Immature natural killer cell (primary cell): ENCODE measurements at places on chromosomes 5 and 9. TPM values are rescaled to one million over a fixed set of nuclear protein-coding genes. Genes with fewer than 3 reads are reported as not detected.

The PCDHB14 gene
- polyA plus RNA-seq, result not detected

DNA sequence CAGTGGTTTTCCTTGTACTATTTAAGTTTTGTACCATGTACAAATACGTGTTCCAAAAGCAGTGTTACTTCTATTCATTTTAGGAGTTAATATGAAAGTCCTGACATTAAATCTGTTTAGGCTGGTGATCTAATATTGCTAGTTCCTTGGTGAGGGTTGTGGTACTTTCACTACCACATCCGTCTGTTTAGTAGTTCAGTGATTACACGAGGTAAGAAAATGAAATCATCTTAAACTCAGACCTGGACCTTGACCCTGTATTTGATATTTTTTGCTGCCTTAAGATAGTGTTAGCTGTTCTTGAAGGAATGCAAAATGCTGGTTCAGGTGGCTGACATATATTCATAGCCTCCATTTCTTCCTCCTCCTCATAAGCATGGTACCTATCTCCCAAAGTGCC lies 50.3 kb downstream of the MTAP start:
- H3K4me3 ChIP-seq, result no peak overlapping the region
- H3K36me3 ChIP-seq, result peaks cover 49% of the 10 kb centered on the region
- DNase-seq, result no peak
- H3K4me1 ChIP-seq, result no peaks in the 10 kb centered on the region
- peak overlapping the region; percentile 30 for H3K27ac ChIP-seq

The BHMT2 gene
- not detected for polyA plus RNA-seq

DNA sequence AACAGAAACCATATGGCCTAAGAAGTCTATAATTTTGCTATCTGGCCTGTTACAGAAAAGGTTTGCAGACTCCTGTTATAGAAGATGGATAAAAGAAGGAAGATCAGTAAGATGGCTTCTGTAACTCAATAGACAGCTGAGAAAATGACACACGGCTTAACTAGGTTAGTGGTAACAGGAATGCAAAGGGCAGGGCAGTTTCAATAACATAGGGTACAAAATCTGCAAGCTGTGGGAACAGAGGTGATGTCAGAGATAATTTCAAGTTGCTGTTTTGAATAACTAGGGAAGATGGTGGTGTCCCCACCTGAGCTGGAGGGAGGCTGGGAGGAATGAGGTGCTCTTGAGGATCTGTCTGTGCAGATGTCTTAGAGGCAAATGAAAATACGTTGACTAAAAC lies 106.5 kb downstream of the GLIS3 start:
- H3K4me3 ChIP-seq, result no peak overlapping the region
- no peak overlapping the region for H3K27ac ChIP-seq
- H3K27me3 ChIP-seq, result no peaks in the 10 kb centered on the region
- H3K36me3 ChIP-seq, result peaks cover 4% of the 10 kb centered on the region

The CDKN2B gene
- polyA plus RNA-seq, result 0.50 TPM

The SH3TC2 gene
- 0.82 TPM for polyA plus RNA-seq

GRCh38 chr5:83312663-83313062 lies 158.9 kb upstream of the VCAN start:
- H3K4me1 ChIP-seq, result no peaks in the 10 kb centered on the region
- H3K27me3 ChIP-seq, result peaks cover 2% of the 10 kb centered on the region
- no peak overlapping the region for H3K4me3 ChIP-seq
- H3K27ac ChIP-seq, result no peak overlapping the region

DNA sequence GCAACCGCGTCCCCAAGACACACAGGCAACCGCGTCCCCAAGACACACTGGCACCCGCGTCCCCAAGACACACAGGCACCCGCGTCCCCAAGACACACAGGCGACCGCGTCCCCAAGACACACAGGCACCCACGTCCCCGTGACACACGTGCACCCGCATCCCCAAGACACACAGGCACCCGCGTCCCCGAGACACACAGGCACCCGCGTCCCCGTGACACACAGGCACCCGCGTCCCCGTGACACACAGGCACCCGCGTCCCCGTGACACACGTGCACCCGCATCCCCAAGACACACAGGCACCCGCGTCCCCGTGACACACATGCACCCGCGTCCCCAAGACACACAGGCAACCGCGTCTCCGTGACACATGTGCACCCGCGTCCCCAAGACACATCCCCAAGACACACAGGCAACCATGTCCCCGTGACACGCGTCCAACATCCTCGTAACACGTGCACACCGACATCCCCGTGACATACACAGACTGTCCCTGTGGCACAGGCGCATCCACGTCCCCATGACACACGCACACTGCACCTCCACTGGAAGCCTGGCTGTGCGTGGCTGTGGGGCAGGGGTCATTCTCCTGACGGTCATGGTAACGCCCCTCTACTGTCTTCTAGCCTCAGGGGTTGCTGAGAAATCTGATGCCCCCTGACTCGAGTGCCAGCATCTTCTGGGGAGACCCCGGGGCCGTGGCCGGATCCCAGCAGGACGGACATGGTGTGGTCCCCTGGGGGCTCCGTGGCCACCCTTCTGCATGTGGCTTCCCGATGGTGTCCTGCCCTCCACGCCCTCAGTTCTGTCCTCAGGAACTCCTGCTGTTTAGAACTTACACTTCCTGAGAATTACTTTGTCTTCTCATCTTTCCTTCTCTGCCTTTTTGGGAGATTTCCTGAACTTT lies 24.1 kb downstream of the EXD3 start:
- peaks cover 14% of the 10 kb centered on the region for H3K36me3 ChIP-seq
- H3K27ac ChIP-seq, result no peak overlapping the region
- peaks cover 10% of the 10 kb centered on the region for H3K4me1 ChIP-seq
- peaks cover 2% of the 10 kb centered on the region for H3K27me3 ChIP-seq
- H3K4me3 ChIP-seq, result no peak overlapping the region
- DNase-seq, result no peak

The CD74 gene
- polyA plus RNA-seq, result 1,061 TPM

The SPINK5 gene
- not detected for polyA plus RNA-seq

The FOXI1 gene
- polyA plus RNA-seq, result not detected

DNA sequence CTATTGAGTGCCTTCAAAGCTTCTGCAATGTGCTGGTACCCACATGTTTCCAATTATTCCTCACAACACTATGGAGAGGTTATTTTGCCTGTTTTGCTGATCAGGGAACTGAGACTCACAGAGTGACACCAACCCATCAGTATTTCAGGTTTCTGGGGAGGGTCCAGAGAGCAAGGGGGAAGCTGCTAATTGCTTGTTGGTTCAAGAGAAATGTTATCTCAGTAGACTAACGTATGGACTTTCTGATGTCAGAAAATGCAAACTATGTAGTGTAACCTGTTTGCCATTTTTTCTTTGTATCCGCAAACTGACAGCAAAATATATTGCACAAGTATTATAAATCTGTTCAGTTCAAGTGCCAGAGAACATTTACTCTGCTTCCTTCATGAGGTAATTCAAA lies 108.3 kb upstream of the MSX2 start:
- peaks cover 3% of the 10 kb centered on the region for H3K27me3 ChIP-seq
- H3K27ac ChIP-seq, result no peak overlapping the region
- no peak for DNase-seq
- no peaks in the 10 kb centered on the region for H3K36me3 ChIP-seq
- no peak overlapping the region for H3K4me3 ChIP-seq

- no peak overlapping the region for H3K27ac ChIP-seq
- no peaks in the 10 kb centered on the region for H3K27me3 ChIP-seq
- H3K36me3 ChIP-seq, result peaks cover 7% of the 10 kb centered on the region
- no peaks in the 10 kb centered on the region for H3K4me1 ChIP-seq
- DNase-seq, result no peak
- no peak overlapping the region for H3K4me3 ChIP-seq
These were observed 170.6 kb upstream of the MEF2C start for GRCh38 chr5:89053547-89053946.

DNA sequence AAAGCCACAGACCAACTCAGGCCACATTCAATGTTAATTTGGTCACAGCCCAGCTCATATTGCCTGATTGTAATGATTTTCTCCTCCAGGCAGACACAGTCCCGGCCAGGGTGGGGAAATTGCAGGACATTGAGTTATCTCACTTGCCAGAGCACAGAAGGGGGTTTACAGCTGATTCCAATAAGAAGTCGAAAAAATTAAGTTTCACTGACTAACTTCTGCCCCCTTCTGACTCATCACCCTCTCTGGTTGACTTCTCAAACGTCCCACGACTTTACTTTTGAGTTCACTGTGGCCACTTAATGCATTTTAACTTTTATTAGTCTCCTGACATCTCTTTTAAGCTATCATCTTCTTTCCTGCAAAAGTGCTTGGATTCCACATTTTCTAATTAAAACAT lies 321.4 kb upstream of the WWC1 start:
- H3K4me3 ChIP-seq, result no peak overlapping the region
- H3K36me3 ChIP-seq, result no peaks in the 10 kb centered on the region
- H3K27me3 ChIP-seq, result peaks cover 6% of the 10 kb centered on the region
- no peak overlapping the region for H3K27ac ChIP-seq
- no peaks in the 10 kb centered on the region for H3K4me1 ChIP-seq

DNA sequence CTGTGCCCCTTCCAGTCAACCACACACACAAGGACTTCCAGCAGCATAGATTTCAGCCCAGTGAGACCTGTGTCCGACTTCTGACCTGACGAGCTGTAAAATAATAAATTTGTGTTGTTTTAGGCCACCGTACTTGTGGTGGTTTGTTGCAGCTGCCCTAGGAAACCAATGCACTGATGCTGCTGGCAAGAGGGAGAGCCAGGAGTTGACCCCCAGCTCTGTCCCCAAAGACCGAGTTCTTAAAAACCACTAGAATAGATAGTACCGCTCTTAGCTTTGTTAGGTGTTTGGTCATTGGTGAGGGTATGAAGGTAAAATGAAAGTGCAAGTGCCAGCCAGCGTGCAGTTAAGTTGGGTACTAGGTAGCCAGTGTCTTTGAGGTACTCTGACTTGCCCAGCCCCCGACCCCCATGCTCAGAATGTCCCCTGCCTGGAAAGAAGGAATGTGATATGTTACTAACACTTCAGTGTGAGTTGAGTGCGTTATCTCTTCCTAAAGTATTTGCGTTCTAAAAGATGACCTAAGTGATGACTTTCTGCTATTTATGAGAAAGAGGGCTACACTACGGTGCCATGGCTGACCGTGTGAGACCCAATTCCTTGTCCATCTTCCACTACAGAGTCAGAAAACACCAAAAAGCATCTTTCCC lies 185.6 kb downstream of the AOPEP start:
- H3K27me3 ChIP-seq, result no peaks in the 10 kb centered on the region
- H3K27ac ChIP-seq, result no peak overlapping the region
- no peak overlapping the region for H3K4me3 ChIP-seq
- no peak for DNase-seq
- H3K36me3 ChIP-seq, result no peaks in the 10 kb centered on the region

GRCh38 chr9:109110329-109111021 lies 9.3 kb downstream of the TMEM245 start:
- peaks cover 88% of the 10 kb centered on the region for H3K4me1 ChIP-seq
- no peak for DNase-seq
- H3K27me3 ChIP-seq, result no peaks in the 10 kb centered on the region

DNA sequence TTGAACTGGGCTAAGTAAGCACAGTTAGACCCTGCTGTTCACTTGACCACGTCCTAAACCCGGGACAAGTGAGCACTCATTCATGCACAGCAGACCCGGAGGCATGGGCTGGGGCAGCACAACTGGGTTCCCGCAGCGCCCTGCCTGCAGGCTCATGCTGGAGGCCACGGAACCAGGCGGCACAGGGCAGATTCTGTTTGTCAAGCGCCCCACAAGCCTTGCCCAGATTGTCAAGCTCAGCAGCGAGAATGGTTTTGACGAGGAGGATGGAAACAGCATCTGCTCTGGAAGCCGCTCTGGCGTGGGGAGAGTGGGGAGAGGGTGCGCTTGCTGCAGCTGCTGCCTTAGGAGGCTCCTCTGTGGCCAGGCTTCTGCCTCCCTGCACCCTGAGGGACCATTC lies 32.7 kb downstream of the PRRT1B start:
- DNase-seq, result no peak
- peaks cover 26% of the 10 kb centered on the region for H3K4me1 ChIP-seq
- H3K27ac ChIP-seq, result peak overlapping the region; percentile 61
- H3K27me3 ChIP-seq, result peaks cover 4% of the 10 kb centered on the region

The RANBP3L gene
- not detected for polyA plus RNA-seq

DNA sequence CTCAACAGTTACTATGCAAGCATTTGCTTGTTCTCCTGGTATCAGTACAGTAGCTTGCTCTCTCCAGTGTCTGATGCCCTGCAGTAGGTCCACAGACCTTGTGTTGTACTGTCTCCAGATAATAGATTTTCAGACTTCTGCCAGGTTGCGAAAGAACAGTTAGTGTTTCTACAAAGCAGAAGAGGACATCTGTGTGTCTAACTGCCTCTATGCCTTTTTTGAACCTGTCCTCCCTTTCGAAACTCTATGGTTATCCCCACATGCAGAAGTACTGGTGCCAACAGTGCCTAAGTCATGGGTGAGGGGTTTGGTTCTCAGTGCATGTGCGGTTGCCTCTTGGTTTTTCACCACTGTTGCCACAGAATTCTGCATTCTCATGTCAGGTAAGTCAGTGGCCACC lies 45.9 kb downstream of the KCNN2 start:
- H3K27me3 ChIP-seq, result no peaks in the 10 kb centered on the region
- no peaks in the 10 kb centered on the region for H3K36me3 ChIP-seq
- H3K4me1 ChIP-seq, result no peaks in the 10 kb centered on the region
- no peak overlapping the region for H3K27ac ChIP-seq

GRCh38 chr9:68851657-68852056 lies 146.6 kb downstream of the PIP5K1B start:
- H3K36me3 ChIP-seq, result no peaks in the 10 kb centered on the region
- no peak for DNase-seq
- H3K4me3 ChIP-seq, result no peak overlapping the region

DNA sequence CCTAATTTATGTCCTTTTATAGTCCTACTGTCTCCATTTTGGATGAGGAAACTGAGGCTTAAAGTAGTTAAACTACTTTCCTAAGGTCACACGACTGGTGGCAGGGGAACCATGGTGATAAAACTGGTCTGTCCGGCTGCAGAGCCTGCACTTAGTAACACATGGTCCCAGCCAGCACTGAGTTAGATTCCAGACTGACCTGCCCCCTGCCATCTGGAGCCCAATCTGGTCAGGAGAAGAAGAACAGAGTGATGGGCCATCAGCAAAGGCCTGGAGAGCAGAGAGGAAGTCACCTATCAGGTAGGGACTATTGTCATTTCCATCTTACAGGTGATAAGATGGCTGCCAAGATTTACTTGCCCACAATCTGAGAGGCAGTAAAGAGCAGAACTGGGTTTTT lies 86.6 kb upstream of the SLC25A48 start:
- no peak for DNase-seq
- no peaks in the 10 kb centered on the region for H3K36me3 ChIP-seq
- no peak overlapping the region for H3K4me3 ChIP-seq
- H3K4me1 ChIP-seq, result no peaks in the 10 kb centered on the region
- H3K27me3 ChIP-seq, result peaks cover 2% of the 10 kb centered on the region

DNA sequence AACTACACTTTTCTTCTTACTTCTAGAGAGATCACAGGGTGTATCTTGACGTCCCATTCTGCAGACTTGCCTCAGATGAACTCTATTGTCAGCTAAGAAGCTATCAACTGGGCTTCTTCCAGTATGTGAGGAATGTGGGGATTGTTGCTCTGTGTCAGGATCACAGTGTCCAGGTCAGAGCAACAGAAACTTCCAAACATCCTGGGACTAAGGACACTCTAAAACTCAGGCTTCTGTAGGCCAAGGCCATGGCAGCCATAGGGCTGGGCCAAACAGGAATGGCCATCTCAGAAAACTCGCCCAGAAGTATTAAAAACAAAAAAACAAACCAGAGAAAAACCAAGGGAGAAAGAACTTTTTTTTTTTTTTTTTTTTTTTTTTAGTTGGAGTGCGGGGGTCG lies 210.0 kb upstream of the CLINT1 start:
- H3K27ac ChIP-seq, result no peak overlapping the region
- H3K27me3 ChIP-seq, result peaks cover under 1% of the 10 kb centered on the region
- H3K4me3 ChIP-seq, result no peak overlapping the region
- peaks cover 5% of the 10 kb centered on the region for H3K4me1 ChIP-seq

- no peak for DNase-seq
- H3K4me3 ChIP-seq, result no peak overlapping the region
These were observed 130.2 kb downstream of the DNAH5 start for GRCh38 chr5:13814301-13814700.

GRCh38 chr5:37789991-37790390 lies 49.9 kb downstream of the GDNF start:
- H3K27ac ChIP-seq, result no peak overlapping the region
- no peak for DNase-seq
- peaks cover 7% of the 10 kb centered on the region for H3K27me3 ChIP-seq
